ENCODE measurements at places on chromosomes 1 and 21.

- DNase-seq: no peak
These were observed 90.7 kb downstream of the RPE65 start for GRCh38 chr1:68359045-68359444.

DNA sequence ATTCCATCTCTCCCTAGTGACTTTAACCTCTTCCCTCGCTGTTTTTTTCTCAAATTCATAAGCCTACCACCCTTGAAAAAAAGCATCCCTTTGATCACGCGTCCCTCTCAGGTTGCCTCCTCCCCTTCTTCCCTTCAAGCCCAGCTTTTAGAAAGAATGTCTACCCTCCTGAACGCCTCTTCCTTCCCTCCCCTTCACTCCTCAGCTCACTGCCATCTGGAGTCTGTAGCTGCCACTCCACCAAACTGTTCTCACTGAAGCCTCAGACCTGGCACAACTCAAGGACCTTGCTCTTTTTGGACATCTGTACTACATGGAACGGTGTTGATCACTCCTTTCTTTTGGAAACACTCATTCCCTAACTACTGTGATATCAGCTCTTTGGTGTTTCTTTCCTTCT is 80.6 kb downstream of the SLC25A24 start:
- DNase-seq: no peak

DNA sequence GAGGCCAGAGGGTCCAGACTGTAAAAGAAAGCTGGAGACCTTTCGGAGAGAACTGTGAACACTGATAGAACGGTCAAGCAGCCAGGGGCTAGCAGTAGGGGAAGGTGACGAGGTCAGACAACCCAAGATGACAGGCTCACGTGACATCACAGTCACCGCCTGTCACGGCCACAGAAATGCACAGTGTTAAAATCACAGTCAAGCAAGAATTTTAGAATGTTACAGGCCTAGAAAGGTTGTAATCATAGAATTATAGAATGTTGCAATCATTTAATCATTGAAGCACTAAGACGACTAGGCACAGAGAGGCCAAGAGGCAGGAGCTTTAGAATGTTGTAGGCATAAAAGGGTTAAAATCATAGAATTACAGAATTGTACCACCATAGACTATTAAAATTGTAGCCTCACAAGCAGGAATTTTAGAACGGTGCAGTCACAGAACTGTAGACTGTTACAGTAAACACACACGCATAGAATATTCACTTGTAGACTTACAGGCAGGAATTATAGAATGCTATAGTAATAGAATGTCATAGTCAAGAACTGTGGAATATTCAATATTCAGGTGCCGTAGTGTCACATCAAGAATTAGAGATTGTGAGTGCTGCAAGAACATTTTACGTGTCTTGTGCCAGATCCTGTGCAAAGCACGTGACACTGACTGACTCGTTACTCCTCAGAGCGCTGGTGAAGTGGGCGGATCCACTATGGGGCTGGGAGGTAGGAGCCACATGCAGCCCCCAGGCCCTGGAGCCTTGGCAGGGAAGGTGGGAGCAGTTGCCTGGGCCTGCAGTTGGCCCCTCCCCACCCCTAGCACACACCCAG is 118.1 kb downstream of the EPHB2 start:
- DNase-seq: no peak

DNA sequence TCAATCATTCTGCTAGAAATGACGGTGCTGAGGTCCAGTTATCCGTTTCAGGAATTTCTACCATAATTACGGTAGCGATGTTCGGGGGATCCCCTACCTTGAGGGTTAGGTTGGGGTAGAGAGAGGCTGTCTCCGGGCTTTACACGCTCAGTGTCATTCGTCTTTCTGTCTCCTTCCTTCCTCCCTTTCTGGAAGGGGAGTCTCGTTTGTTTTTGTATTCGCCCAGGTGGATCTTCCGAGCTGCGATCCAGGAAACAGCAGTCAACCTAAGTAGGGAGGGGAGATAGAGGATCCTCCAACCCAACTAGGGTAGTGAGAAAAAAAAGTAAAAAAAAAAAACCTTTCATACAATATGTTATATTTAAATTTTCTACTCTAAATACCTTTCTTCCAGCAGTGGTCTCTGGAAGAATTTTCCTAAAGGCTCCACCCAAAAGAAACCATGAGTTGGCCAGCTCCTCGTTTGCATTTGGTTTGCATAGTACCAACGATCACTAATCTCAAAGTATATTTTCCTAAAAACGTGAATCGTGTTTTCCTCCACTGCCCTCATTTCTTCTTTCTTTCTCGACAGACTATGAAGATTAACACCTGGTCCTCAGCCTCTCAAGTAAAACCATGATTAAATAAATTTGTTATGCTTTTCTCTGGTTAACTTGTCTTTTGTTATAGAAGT is 611 bp upstream of the PIK3C2B start:
- DNase-seq: no peak

- no peak for DNase-seq
These were observed 159.4 kb downstream of the BARHL2 start for GRCh38 chr1:90557706-90558105.

Measured in stimulated activated CD4-positive, alpha-beta T cell treated with anti-CD3 and anti-CD28 coated beads, Interleukin-12 subunit alpha, Interleukin-12 subunit beta, amount 100 ng/mL, for 4 hours (primary cell).